ENCODE measurements at places on chromosomes 3 and 15.

DNA sequence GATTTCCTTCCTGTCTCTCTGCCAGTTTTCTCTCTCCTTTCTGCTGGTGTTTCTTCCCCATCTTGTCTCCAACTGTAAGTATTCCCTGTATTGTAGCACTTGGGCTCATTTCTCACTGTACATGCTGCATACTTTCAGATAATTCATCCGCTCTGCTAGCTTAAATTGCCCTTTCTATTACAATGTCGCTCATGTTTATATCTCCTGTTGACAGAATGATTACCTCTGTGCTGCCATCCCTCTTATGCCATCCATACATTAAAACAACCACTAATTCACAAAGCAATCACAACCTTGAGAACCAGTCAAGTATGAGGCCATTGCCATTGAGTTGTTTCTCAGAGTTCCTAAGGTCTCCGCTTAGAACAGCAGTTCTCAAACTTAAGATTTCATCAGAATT, 107.5 kb upstream of the SOX2 start:
- no peak for DNase-seq

- peak; percentile 37 for DNase-seq
These were observed 8.1 kb downstream of the ABTB1 start for GRCh38 chr3:127680798-127681221.

GRCh38 chr3:54296531-54296930, 174.2 kb downstream of the CACNA2D3 start:
- DNase-seq = no peak

- no peak for DNase-seq
These were observed 215.5 kb upstream of the KCNMB2 start for GRCh38 chr3:178320456-178321351.

- DNase-seq = no peak
These were observed 61.9 kb downstream of the GOLGA6L7 start for GRCh38 chr15:28786521-28786920.

DNA sequence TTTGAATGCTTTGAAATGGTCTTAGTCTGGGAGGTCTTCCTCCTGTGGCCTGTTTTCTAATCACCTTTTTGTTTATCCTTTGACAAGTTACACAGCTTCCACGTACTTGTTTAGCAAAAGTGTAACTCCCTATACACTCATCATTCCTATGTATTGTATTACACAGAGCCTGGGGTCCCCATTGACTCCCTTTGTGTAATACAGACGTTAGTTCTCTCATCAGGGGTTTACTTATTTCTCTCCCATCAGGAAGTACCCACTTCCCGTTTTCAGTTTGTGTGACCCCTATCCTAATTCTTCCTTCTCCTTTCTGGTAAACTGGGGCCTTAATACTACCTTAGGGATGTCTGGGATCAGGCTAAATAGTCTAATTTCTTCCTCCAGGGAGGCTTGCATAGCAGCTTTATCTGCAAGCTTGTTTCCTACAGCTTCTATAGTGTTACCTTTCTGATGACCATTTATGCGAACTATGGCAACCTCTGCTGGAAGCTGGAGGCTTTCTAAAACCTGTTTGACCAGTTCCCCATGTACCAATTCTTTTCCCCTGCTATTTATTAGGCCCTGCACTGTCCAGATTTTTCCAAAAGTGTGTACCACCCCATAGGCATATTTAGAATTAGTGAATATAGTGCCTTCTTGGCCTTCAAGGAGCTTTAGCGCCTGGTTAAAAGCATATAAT, 22.4 kb downstream of the ARL8B start:
- no peak for DNase-seq

GRCh38 chr15:33988384-33988783, 20.1 kb downstream of the CHRM5 start:
- DNase-seq = no peak

DNA sequence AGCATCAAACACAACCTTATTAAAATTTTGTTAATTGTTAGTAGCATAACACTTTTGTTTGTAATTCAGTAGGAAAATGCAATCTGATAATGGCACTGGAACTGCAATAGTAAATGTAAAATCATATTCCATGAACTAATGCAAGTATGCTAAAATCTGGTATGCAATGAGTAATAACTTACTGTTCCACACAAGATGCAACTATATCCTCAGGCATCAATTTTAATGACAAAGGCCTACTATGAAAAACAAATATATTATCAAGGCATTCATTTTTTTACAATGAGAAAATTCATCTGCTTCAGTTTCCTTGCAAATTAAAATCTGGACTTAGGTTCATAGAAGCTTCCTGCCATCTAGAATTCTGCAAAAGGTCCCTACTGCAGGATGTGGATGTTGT, 1.4 kb upstream of the NSMCE3 start:
- no peak for DNase-seq

GRCh38 chr3:167880183-167880582, 144.7 kb downstream of the SERPINI1 start:
- no peak for DNase-seq

DNA sequence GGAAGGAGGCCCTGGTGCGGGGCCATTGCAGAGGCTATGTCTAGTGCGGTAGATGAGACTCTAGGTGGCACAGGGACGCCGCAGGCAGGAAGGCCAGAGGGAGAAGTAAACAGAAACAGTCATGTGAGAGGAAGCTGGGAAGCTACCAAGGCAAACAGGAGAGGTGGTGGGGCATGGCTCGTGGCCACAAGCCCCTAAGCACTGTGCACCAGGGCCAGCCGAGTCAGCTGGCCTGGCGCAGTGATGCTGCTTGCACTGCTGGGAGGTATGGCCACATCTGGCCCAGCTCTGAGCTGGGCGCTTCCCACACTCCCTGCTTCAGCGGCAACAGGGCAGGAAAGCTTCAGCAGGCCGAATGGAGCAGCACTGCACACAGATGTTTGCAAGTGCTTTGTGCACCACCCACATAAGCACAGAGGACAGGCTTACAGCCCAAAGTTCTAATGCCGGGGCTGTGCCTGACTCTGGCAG, 76.6 kb downstream of the SRGAP3 start:
- DNase-seq = no peak

DNA sequence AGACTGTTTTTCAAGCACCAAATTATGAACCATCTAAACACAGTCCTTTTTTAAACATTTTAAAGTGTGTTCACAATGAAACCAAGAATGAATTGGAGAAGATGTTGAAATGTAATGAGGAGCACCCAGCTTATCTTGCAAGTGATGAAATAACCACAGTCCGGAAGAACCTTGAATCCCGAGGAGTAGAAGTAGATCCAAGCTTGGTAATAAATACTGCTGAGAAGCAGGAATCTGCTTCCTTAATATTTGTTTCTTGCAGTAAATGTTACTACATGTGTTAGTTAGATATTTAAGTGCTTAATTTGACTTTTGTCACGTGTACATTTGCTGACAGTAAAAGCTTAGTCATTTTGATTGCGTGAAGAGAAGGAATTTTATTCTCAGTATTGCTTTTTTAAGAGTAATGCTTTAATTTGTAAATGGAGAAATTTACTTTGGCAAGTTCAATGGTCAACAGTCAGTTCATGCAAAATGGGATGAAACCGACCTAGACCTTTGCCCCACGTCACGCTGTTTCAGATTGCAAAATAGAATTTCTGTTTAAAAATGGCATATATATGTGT, 69.8 kb downstream of the OPA1 start:
- no peak for DNase-seq

- DNase-seq = no peak
These were observed 87.4 kb upstream of the CCNL1 start for GRCh38 chr3:157247391-157247790.

DNA sequence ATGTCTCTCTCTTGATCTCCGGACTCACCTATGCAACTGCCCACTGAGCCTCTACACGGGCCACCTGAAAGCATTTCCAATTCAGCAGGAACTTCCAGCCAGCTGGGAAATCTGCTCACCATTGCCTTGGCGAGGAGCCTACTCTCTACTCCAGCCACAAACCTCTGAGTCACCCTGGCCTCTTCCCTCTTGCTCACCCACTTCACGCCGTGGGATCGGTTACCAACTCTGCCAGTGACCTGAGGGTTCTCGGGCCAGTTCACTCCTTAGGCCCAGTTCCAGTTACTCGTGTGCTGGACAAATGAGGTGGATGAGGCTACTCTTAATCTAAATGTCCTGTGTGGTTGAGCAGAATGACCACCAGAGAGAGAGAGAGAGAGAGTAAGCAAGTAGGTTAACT, 70.1 kb downstream of the CEMIP start:
- no peak for DNase-seq

- DNase-seq = no peak
These were observed 84.5 kb downstream of the MITF start for GRCh38 chr3:69823743-69824142.

GRCh38 chr3:165817160-165817709, 20.0 kb downstream of the BCHE start:
- no peak for DNase-seq

- no peak for DNase-seq
These were observed 267.9 kb downstream of the PDCD6IP start for GRCh38 chr3:34066328-34066727.

- DNase-seq = no peak
These were observed 406.2 kb upstream of the RARB start for GRCh38 chr3:25021816-25022215.

- DNase-seq = no peak
These were observed 48.1 kb downstream of the BBS4 start for GRCh38 chr15:72733941-72734738.

DNA sequence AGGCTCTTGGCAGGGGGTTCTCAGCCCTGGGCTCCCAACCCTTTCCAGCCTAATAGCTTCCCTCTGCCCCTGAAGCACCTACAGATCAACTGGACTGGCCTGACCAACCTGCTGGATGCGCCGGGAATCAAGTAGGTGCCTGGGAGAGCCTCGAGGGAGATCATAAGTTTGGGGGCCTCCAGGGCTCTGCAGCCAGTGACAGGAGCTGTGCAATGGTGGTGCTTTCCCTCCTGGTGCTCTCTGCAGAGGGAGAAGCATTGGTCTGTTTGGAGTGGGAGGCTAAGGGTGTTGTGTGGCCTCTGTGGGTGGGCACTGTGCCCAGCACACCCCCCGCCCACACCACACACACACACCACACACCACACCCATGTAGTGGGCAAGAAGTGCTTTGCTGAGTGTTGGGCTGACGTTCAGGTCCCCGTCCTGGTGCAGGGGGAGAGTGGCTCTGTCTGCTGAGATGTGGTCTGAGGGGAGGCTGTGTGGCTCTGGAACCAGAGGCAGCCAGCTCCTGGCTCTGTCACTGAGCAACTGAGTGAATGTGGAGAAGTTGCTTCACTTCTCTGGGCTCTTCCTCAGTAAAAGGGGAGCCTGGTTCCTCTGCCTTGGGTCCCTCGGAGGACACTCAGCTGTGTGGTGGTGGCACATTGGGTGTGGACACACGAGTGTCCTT, 26.3 kb downstream of the ESYT3 start:
- DNase-seq = no peak

- DNase-seq = no peak
These were observed 1.5 kb upstream of the ISLR start for GRCh38 chr15:74171965-74172541.

GRCh38 chr15:67019884-67020520, 45.4 kb upstream of the SMAD3 start:
- no peak for DNase-seq

DNA sequence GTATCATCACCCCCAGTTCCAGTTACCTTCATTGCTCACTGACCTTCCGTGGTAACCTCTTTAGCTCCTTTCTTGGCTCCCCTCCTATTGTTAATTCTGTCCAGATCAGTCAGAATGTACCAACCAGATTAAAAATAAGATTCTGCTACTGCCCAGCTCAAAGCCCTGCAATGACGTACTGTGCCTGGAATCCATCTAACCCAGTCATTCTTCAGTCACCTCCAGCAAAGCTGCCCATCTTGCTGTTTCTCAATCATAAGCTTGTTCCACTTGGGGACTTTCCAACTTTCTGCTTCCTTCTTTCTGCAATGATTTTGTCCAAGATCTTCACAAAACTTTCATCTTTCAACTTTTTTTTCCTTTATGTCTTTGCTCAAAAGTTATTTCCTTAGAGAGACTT, 512.0 kb upstream of the ZNF385D start:
- DNase-seq = no peak

- no peak for DNase-seq
These were observed 7.3 kb downstream of the CYP19A1 start for GRCh38 chr15:51331141-51331540.

DNA sequence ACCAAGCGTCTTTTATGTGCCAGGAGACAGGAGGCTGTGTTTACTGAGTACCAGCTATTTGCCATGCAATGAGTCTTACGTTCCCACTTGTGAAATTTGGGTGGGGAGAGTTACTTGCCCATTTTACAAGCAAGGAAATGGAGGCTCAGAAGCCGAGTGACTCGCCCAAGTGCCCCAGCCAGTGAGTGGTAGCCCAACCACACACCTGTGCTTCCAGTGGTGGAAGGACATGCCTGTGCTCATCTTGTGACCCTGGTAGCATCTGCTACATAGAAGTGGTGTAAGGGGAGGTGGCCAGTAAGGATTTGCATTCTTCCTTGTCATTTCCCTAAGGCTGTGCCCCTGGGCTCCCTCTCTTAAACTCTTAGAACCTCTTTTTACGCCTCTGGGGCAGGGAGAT, 49.3 kb downstream of the FBLN2 start:
- no peak for DNase-seq

Measured in ecto neural progenitor cell (in vitro differentiated cells).